HCT116 (cell line): ENCODE measurements at places on chromosomes 4 and X. TPM values are rescaled to one million over a fixed set of nuclear protein-coding genes. Genes with fewer than 3 reads are reported as not detected.
A peak's percentile ranks its signal among the peaks of the same experiment; 100 is the strongest.

DNA sequence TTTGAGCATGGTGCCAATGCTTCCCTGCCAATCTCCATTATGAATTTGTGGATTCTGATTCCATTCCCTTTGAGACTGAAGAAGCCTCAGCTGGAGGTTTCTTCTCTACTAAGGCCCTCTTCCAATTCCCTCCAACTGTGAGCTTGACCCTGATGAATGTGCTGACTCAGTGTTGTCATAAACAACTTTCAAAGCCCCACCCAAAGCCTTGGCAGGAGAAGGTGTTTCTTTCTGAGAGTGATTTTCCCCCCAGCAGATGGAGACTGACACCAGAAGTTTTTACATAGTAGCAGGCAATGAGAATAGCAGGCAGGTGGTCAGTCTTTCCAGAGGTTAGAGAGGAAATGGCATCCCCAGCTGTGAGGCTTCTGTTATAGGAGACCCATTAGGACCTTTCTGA is 53.1 kb downstream of the OCRL start:
- H3K4me3 ChIP-seq, result no peak overlapping the region
- H3K36me3 ChIP-seq, result no peaks in the 10 kb centered on the region
- no peak for DNase-seq
- H3K27me3 ChIP-seq, result no peaks in the 10 kb centered on the region
- peak overlapping the region; percentile 14; the same call in 1 of the 2 replicates for H3K27ac ChIP-seq
- peaks cover 5% of the 10 kb centered on the region for H3K4me1 ChIP-seq

DNA sequence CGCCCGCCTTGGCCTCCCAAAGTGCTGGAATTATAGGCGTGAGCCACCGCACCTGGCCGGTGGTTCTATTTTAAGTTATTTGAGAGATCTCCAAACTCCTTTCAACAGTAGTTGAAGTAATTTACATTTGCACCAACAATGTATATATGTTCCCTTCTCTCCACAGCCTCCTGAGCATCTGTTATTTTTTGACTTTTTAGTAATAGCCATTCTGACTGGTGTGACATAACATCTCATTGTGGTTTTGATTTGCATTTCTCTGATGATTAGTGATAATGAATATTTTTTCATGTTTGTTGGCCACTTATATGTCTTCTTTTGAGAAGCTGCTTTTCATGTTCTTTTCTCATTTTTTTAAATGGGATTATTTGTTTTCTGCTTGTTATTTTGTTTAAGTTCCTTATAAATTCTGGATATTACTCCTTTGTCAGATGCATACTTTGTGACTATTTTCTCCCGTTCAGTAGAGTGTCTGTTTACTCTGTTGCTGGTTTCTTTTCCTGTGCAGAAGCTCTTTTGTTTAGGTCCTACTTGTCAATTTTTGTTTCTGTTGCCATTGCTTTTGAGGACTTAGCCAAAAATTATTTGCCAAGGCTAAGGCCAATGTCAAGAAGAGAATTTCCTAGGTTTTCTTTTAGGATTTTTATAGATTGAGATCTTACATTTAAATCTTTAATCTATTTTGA is 213.2 kb downstream of the ARHGAP24 start:
- H3K4me1 ChIP-seq, result no peaks in the 10 kb centered on the region
- H3K27ac ChIP-seq, result no peak overlapping the region
- no peaks in the 10 kb centered on the region for H3K27me3 ChIP-seq
- no peaks in the 10 kb centered on the region for H3K36me3 ChIP-seq

GRCh38 chrX:72576141-72576894 is 3.7 kb upstream of the HDAC8 start:
- H3K4me1 ChIP-seq, result no peaks in the 10 kb centered on the region
- DNase-seq, result no peak
- no peaks in the 10 kb centered on the region for H3K27me3 ChIP-seq
- no peak overlapping the region for H3K4me3 ChIP-seq
- no peak overlapping the region for H3K27ac ChIP-seq

DNA sequence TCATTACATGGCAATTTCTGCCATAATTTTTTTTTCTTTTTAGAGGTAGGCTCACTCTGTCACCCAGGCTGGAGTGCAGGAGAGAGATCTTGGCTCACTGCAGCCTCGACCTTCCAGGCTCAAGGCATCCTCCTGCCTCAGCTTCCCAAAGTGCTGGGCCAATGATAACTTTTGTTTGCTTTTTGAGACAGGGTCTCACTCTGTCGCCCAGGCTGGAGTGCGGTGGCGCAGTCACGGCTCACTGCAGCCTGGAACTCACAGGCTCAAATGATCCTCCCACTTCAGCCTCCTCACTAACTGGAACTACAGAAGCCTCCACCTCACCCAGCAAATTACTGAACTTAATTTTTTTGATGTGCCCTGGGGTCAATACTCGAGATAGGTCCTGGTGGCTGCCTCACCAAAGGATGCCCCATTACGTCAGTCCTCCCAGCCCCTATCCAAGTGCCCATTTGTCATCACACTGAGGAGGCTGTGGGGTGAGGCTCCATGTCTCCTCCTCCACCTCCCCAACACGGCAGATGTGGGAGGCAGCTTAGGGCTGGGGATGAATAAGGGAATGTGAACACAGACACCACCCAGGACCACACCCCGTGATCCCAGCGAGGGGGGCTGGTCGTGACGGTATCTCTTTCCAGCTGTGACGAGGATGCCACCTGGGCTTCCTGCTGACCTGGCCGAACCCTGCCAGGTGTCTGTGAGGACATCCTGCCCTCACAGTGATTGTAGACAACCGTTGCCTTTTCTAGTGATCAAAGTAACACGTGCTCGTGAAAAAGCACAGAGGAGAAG is 12.4 kb upstream of the NKX1-1 start:
- peaks cover 20% of the 10 kb centered on the region; the same call in 1 of the 2 replicates for H3K27me3 ChIP-seq
- no peak for DNase-seq
- H3K4me3 ChIP-seq, result no peak overlapping the region
- H3K36me3 ChIP-seq, result no peaks in the 10 kb centered on the region
- no peaks in the 10 kb centered on the region for H3K4me1 ChIP-seq

GRCh38 chrX:86455495-86455894 is 307.2 kb downstream of the DACH2 start:
- no peaks in the 10 kb centered on the region for H3K36me3 ChIP-seq
- no peak overlapping the region for H3K27ac ChIP-seq
- H3K4me1 ChIP-seq, result no peaks in the 10 kb centered on the region
- no peaks in the 10 kb centered on the region for H3K27me3 ChIP-seq
- no peak overlapping the region for H3K4me3 ChIP-seq

DNA sequence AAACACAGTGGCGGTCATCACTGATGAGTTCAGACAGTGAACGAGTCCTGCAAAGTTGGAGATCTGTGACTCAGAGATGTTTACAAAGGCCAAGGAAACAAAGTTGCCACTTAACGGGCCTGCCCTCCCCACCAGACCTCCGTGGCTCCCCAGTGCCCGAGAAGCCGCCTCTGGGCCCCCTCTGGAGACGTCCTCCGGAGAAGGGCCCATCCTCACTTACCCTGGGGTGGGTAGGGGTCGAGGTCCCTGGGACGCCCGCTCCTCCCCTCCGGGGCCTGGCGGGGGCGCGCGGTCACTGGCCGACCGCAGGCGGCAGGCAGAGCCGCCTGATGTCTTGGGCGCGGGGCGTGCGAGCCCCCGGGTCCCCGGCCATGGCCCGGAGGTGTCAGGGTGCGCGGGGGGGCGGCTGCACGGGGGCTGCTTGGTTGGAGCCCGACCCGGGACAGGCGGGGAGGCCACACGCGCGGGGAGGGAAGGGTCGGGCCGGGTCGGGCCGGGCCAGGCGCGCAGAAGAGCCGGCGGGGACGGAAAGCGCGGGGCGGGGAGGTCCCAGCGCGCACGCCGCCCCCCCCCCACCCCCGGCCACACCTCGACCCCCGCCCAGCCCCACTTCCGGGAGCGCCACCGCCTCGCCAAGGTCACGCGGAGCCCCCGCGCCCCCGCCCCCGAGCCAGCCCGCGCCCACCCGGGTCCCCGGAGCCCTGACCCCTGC is 529 bp downstream of the DHRSX start:
- H3K27ac ChIP-seq, result peak overlapping the region; percentile 72; the same call in 1 of the 2 replicates
- no peak for DNase-seq
- H3K4me3 ChIP-seq, result peak overlapping the region; percentile 72
- H3K27me3 ChIP-seq, result no peaks in the 10 kb centered on the region
- 0 out of 2 replicates have a peak, but pooled peaks cover 3% of the 10 kb centered on the region for H3K4me1 ChIP-seq
- H3K36me3 ChIP-seq, result no peaks in the 10 kb centered on the region

DNA sequence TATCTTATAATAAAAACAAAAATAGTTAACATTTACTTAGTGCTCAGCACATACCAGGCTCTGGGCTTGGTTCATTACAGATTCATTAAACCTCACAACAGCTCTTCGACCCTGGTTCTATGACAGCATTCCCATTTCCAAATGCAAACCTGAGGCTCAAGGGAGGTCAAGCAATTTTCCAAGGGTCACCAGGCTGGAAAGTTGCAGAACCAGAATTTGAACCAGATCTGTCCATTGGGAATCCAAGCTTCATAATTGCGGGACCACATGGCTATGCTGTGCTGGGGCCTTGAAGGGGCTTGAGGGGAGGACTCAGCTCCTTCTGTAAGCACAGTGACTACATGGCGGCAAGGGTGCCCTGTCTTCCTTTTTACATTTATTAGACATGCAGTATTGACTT is 197.3 kb upstream of the LNX1 start:
- H3K36me3 ChIP-seq, result no peaks in the 10 kb centered on the region
- H3K27me3 ChIP-seq, result peaks cover 29% of the 10 kb centered on the region
- H3K4me3 ChIP-seq, result no peak overlapping the region
- H3K4me1 ChIP-seq, result no peaks in the 10 kb centered on the region
- no peak overlapping the region for H3K27ac ChIP-seq
- no peak for DNase-seq

DNA sequence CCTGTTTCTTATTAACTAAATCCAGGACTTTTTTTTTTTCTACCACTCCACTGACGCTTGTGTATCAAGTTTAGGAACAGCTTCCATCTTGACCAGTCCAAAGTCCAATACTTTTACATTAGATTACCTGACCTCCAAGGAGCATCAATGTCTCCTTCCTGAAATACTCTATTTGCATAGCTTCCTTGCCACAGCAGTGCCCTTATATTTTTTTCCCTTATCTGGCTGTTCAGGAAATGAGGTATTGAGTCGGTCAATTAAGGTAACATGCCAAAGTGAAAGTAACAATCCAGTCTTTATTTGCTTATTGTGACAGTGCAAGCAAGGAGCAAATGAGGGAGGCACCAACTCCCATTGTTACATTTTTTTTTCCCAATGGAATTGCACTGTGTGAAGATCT is 730.8 kb upstream of the NDST4 start:
- H3K27me3 ChIP-seq, result no peaks in the 10 kb centered on the region
- no peak overlapping the region for H3K4me3 ChIP-seq
- no peaks in the 10 kb centered on the region for H3K4me1 ChIP-seq
- H3K36me3 ChIP-seq, result no peaks in the 10 kb centered on the region
- no peak for DNase-seq

DNA sequence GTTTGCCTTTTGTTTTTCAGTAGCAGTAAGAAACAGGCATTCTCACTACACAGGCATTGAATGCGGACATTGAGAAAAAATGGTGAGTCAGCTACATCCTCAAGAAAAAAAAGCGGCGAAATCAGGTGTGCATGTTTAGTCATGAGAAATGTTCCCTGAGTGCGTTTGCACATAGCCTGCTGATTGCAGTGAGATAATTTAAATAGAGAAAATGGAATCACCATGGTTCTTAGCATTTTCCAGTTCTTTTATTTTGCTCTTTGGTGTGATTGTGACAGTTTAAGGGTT is 54.1 kb upstream of the CLDN34 start:
- H3K36me3 ChIP-seq, result no peaks in the 10 kb centered on the region
- H3K27me3 ChIP-seq, result no peaks in the 10 kb centered on the region
- H3K4me1 ChIP-seq, result peaks cover 16% of the 10 kb centered on the region
- H3K27ac ChIP-seq, result no peak overlapping the region
- no peak overlapping the region for H3K4me3 ChIP-seq

DNA sequence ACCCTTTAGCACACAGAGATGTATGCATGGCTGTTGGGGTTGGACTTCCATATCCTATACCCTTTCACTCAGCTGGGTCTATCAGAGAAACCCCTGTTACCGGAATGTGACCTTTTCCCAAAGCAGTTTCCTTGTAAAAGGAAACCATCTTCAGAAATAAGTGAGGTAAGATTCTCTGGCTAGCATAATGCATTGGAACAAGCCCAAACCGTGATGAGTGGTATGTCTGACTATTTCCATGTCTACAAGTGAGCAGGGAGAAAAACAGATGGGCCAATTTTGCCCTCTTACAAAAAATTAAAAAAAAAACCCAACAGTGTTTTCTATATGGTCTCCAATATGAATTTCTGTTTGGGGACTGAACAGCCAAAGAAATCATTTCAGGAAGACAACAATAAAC is 283.9 kb downstream of the SMARCA1 start:
- no peaks in the 10 kb centered on the region for H3K36me3 ChIP-seq
- H3K4me1 ChIP-seq, result no peaks in the 10 kb centered on the region
- no peak overlapping the region for H3K27ac ChIP-seq
- no peaks in the 10 kb centered on the region for H3K27me3 ChIP-seq
- H3K4me3 ChIP-seq, result no peak overlapping the region
- DNase-seq, result no peak

GRCh38 chr4:74447636-74448233 is 2.8 kb downstream of the AREG start:
- DNase-seq, result no peak
- H3K4me3 ChIP-seq, result peak overlapping the region; percentile 65
- peaks cover 50% of the 10 kb centered on the region for H3K36me3 ChIP-seq
- no peaks in the 10 kb centered on the region for H3K27me3 ChIP-seq
- H3K4me1 ChIP-seq, result peaks cover 79% of the 10 kb centered on the region
- H3K27ac ChIP-seq, result peak overlapping the region; percentile 85

DNA sequence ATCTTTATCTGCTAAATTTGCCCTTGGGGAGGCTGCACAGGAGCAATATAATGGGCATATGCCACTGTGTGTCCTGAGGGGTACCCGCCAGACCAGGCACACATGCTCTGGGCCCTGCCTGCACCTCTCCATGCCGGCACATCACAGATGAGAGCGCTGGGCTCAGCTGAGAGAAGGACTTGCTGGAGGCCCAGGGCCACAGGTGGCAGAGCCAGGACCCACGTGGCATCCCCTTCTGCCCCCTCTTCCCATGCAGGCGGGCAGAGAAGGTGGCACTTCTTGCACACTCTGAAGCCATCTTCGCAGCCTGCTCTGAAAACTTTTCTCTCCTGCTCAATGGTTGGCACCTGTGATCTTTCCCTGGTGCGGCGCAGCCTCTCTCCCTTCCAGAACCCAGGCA is 20.1 kb downstream of the CPZ start:
- H3K4me1 ChIP-seq, result no peaks in the 10 kb centered on the region
- H3K27ac ChIP-seq, result no peak overlapping the region
- H3K36me3 ChIP-seq, result no peaks in the 10 kb centered on the region
- no peak for DNase-seq

- H3K4me1 ChIP-seq, result no peaks in the 10 kb centered on the region
- no peak overlapping the region for H3K4me3 ChIP-seq
- DNase-seq, result no peak
- no peak overlapping the region for H3K27ac ChIP-seq
- H3K27me3 ChIP-seq, result no peaks in the 10 kb centered on the region
- no peaks in the 10 kb centered on the region for H3K36me3 ChIP-seq
These were observed 260.8 kb upstream of the VCX start for GRCh38 chrX:7582191-7582590.

Gene TMSB15A
- 17.0 TPM for total RNA-seq

Gene SLC7A11
- 45.8 TPM for total RNA-seq

Gene RTL3
- not detected for total RNA-seq

Gene CENPVL1
- not detected for total RNA-seq
